ENCODE measurements at places on chromosomes 12 and 14. TPM values are rescaled to one million over a fixed set of nuclear protein-coding genes. Genes with fewer than 3 reads are reported as not detected.

DNA sequence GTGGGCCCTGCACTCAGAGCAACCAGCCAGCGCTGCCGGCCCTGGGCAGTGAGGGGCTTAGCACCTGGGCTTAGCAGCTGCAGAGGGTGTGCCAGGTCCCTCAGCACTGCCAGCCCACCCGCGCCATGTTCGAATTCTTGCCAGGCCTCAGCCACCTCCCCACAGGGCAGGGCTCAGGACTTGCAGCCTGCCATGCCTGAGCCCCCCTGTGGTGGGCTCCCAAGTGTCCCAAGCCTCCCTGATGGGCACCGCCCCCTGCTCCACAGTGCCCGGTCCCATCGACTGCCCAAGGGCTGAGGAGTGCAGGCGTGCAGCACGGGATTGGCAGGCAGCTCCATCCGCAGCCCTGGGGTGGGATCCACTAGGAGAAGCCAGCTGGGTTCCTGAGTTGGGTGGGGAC is 98.0 kb upstream of the NID2 start:
- DNase-seq = no peak

DNA sequence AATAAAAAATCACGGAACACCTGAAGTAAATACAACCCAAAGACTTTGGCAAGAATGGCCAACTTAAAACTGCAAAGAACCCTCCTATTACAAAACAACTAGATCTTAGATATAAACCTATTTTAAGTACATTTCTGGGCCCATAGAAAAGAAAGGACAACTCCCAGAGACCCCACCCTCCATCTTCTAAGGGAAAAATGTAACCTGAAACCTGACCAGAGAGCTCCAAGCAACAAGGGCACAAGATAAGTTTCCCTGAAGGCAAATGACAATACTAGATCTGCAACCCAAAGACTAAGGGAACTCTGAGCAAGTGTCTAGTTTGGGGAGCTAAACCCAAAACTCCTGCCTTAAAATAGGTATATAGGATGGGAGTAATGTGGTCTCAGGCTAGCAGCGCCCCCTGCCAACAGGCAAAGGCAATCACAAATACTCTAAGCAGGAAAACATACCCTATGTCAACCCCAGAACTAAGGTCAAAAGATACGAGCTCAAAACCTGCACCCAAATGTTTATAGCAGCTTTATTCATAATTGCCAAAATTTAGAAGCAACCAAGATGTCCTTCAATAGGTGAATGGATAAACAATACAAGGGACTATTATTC is 218.9 kb downstream of the ITPR2 start:
- no peak for DNase-seq

DNA sequence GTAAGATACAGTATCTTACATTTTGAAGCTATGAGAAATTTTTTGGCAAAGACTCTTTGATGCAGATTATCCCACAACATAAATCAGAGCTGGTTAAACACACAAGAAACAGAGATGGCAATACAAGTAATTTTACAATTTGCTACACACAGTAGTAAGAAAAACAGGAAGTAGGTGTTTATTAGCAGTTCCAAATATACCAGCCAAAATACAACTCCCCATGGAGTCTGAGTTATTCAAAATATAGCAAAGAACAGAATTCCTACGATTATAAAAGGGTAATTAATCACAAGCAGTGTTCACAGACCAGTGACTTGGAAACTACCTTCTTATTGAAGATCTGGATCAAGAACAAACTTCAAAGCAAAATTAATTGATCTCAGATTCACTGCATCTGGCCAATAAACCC is 83.9 kb downstream of the BMP4 start:
- DNase-seq = no peak

DNA sequence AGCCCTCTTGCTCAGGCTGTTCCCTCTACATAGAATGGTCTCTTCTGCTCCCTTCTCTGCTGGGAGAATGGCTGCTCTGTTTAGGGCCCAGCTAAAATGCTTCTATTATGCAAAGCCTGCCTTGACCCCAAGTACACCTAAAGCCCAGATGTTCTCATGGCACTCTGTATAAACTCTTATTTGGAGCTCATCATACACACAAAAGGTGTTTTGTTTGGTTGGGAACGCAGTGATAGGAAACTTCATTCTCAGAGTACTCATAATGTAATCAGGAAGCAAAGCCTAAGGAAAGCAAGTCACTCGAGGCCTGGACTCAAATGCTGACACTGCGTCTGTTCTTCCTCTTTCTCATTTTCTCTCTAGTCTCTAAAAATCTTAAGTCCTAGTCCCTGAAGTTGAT is 38.2 kb upstream of the SYCP3 start:
- no peak for DNase-seq

GRCh38 chr14:104531421-104532190 is 48.0 kb upstream of the C14orf180 start:
- no peak for DNase-seq

- no peak for DNase-seq
Observed at GRCh38 chr12:39000370-39000769, 95.0 kb upstream of the CPNE8 start.

DNA sequence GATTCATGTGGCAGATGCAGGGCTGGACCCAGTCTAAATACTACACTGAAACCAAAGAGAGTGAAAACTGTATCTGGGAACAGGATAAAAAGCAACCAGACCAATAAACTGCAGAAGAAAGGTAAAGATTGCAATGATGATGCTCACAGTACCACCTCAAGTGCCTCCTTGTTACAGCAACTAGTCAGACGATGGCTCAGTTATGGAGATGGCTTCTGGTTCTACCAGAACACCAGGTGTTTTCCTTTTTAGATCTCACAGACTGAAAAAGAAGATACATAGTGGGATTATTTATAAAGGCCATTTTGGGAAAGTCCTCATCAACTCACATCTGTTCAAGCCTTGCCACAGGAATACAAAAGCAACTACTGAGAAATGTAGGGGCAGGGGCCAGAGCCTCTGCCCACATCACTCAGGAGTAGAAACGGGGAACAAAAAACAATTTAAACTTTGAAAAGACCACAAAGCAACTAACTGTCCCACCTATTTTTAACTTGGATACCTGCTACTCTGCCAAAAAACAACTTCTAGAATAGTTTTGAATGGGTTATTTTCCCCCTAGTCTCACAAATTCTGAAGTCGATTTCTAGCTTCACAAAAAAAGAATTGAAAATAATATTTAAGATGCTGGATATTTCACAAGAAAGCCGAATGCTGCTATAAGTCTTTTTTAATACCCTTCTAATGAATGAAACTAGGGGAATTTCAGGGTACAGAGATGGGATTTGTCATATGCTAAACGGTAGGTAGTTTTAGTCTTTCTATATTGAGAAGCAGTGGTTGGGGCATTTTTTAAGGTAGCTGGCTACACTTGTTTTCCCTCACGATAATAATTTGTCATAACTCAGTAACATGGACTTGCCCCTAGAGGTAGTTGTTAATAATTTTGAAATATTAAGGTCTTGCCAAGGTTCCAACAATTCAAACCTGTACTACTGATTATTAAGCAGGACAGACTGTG is 197.2 kb upstream of the TMPO start:
- DNase-seq = no peak

DNA sequence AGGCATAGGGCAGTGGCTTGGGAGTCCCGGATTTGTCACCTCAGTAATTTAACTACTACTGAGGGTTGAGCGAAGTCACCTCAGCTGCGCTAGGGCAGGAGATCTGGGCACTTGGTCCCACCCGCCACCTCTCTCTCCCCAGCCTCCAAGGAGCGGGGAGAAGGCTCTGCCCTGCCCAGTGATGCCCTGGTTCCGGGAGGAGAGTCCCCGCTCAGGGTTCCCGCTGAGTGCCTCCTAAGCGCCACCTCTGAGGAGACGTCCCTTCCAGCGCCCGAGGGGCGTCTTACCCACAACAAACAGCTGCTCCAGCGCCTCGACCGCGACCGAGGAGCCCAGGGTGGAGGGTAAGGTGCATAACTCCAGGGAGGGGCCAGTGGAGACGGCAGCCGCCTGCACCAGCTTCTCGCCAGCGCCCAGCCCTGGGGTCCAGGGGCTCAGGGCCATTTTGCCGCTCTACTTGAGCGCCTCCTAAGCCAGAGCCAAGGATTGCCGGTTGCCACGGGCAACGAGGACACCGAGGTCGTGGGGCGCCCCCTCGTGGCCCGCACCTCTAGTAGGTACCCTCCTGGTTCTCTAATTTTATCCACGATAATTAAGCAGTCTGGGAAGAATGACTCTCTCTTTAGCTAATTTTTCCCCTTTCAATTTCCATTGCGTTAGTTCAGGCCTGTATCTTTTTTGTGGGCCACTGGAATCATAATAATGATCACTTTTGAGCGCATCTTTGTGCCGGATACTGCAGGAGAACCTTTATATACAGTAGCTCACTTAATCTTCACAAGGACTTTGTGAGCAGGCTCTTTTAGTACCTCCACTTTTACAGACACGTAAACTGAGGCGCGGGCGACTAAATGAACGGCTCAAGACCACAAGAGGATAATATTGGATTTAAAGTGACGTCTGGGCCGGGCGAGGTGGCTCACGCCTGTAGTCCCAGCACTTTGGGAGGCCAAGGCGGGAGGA is at the start of gene CCDC175:
TSS of gene CCDC175 (minus strand) at position 481 of the 963 bp plus-strand sequence. CDS start at position 444, 37 bp downstream.
- peak; percentile 41 for DNase-seq

The TMEM117 gene
- total RNA-seq = 7.3 TPM

The POMT2 gene
- total RNA-seq = 15.8 TPM

The KIF5A gene
- total RNA-seq = 2.7 TPM

The DLK1 gene
- total RNA-seq = not detected

The ATL1 gene
- total RNA-seq = 14.3 TPM
